ENCODE measurements at places on chromosomes 16 and 17.

DNA sequence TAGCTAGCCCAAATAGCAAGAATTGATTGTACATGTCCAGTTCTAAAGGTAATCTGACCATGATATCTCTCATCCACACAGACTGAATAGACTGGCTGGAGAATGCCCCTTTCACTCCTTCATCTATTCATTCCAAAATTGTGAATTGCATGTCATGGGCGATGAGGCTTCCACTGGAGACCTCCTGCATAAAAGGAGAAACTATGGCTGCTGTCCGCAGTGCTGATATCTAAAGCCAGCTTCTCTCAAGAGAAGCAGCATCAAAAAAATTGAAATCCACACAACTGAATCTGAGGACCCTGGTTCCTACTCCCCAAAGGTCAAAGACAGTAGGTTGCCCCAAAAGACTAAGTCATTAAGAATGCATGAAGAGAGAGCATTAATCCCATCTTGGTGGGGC lies 7.9 kb upstream of the SCNN1G start:
- no peak for DNase-seq

DNA sequence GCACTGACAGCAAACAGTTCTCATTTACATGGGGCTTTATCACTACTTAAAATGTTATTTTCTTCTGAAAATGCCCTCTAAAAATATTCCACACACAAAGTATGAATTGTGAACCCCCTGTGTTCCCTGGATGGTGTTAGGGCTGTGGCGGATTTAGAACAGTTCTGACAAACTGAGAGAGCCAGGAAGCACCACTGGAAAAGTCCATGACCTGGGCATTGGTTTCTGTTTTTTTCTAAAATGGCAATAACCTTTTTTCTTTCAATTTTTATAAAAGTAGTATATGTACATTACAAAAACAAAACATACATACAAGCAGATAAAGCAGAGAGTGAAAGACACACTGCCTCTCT lies 21.0 kb upstream of the ERN1 start:
- no peak for DNase-seq

- no peak for DNase-seq
Observed at GRCh38 chr17:74369665-74370490, 2.6 kb downstream of the GPR142 start.

DNA sequence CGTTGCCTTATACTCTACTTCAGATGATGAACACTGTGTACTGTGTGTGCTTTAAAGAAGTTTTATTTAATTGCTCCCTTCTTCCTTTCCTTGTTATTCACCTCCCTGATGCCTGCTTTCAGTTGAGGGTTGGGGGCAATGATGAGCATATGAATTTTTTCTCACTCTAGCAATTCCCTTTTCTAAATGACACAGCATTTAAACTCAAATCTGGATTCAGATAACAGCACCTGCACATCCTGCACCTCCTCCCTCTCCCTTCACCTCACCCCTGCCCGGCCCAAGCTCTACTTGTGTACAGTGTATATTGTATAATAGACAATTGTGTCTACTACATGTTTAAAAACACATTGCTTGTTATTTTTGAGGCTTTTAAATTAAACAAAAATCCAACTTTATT lies 13.0 kb upstream of the PNPO start:
- DNase-seq = no peak

- no peak for DNase-seq
Observed at GRCh38 chr16:24821129-24821528, 24.6 kb upstream of the SLC5A11 start.

DNA sequence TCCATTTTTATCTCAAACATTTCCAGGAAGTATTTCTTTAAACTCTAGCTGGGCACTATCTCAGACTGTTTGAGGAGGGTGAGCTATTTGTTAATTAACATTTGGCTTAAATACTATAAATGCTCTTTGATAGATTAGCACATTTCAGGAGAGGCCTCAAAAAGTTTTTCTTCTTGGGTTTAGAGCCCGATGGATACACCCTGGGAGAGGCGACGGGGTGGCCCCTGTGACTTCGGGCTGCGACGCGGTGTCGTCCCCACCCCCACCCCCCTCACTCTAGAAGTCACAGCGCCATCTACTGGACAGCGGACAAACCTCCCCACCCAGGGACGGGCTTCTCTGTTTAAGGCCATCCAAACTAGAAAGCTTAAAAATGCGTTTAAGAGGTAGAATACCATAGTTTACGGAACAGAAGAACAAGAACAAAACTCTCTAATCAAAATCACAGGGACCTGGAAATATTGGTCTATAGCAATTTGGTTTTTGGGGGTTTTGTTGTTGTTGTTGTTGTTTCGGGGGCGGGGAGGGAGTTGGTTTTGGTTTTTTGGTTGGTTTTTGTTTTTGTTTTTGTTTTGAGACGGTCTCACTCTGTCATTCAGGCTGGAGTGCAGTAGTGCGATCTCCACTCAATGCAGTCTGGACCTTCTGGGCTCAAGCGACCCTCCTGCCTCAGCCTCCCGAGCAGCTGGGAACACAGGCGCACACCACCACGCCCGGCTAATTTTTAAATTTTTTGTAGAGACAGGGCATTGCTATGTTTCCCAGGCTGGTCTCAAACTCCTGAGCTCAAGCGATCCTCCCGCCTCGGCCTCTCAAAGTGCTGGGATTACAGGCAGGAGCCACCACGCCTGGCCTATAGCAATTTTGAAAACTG lies 254.4 kb downstream of the C16orf95 start:
- DNase-seq = peak; percentile 59

DNA sequence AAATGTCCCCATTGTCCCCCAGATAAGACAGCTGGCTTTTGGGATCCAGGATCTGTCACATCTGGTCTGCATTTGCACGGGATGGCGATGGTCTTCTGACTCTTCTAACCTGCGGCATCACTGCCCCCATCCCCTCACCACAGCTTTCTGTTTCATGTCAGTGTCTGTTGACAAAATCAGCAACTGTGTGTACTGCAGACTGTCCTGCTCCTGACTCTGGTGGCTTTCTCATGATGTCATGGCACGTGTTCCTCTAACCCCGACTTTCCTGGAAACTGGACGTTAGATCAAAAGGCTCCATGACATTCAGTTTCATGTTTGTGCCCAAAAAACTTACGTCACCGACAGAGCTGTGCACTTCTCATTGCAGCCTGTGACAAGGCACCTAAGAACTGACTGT lies 30.1 kb upstream of the CPNE2 start:
- no peak for DNase-seq

GRCh38 chr16:24523569-24523968 lies 15.8 kb upstream of the RBBP6 start:
- DNase-seq = no peak

DNA sequence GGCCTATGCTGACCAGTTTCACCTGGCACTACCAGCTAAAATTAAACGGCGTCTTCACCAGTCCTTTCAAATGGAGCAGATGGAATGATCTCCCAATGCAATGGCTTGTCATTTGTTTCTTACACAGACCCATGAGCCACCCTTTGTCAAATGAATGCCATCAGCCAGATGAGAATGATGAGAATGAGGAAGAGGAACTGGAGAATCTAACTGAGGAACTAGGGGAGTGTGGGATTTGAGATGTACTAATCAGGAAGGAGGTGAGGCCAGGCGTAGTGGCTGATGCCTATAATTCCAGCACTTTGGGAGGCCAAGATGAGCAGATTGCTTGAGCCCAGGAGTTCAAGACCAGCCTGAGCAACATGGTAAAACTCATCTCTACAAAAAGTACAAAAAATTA lies 116.4 kb downstream of the HS3ST3A1 start:
- no peak for DNase-seq

GRCh38 chr17:1627182-1627981 lies 1.3 kb downstream of the SLC43A2 start:
- no peak for DNase-seq

GRCh38 chr17:52149626-52150025 lies 8.9 kb downstream of the CA10 start:
- no peak for DNase-seq

DNA sequence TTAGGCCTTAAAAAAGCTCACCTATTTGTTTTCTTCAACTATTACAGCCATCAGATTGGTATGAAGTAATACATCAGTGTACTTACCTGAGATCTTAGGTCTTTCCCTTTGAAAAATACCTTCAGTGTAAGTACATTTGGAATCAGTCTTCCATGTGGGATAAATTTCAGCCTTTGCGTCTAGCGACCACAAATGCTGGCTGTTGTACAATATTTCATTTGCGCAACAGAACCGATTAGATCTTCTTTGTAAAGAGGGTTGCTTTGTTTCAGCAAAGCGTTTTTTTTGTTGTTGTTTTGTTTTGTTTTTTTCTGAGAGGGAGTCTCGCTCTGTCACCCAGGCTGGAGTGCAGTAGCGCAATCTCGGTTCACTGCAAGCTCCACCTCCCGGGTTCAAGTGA lies 394.0 kb downstream of the CPPED1 start:
- no peak for DNase-seq

DNA sequence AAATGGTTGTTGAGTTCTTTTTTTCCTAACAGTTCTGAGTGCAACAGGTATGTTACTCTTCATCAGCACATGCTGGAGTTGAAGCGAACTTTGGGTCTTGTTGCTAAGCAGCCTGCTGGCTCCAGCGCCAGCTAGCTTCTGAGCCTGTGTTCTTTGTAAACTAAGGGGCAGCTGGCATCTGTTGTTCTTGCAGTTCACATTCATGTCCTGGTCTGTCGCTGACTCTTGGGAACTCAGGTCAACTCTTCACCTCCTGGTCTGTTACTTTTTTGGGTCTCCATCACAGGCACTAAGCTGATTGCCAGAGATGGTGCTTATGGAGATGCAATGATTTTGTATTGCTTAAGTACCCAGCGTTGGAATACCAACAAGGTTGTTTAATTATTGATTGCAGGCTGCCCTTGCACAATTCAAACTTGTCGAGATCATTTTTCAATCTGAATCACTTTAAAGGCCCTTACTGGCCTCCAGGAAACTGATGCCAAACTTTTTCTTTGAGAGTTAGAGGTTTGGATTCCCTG lies 40.9 kb downstream of the USP10 start:
- no peak for DNase-seq

DNA sequence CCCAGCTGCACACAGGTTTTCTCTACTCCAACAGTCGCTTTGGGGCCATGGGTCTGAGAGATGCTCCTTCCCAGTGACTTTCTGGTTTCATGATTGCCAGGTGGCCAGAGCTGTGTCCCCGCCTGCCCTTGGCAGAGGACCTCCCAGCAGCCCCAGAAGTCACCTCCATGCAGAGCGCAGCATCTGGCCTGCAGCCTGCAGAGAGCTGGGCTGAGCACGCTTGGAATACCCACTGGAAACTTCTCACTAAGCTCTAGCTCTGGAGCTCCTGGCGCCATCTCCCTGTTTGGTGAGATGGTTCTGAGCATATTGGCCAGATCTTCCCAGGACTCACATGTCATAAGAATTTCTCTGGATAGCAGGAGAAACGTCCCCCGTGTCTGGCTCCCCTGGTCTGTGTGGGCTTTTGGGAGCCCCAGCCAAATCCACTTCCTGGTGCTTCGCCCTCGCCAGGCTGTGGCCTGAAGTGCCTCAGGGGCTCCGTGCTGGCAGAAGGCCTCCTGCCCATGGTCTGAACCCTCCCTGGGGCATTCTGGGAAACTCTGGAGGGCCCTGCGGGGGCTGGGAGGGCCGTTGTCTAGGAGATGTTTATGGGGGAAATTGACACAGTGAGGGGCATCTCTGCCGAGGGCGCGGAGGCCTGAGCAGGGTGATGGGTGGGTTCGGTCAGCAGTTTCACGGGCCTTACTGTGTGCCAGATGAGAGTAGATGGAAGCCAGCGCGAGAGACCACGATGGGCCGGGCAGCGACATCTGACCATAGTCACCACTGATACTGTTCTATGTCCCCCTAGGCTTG lies 73.2 kb upstream of the CIBAR2 start:
- DNase-seq = no peak

DNA sequence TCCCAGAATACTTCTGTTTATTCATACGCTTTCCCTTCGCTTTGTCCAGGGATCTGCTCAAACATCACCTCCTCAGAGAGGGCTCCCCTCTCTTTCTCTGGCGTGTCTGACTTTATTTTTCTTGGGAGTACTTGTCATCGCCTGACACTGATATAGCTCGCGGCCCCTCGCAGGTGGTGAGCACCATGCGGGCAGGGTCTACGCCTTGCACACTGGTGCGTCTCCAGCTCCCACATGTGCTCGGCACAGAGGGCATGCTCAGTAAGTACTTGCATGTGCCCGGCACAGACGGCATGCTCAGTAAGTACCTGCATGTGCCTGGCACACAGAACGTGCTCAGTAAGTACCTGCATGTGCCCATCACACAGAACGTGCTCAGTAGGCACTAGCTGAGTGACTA lies 57.5 kb downstream of the IRF8 start:
- no peak for DNase-seq

GRCh38 chr16:85690469-85691064 lies 1.8 kb upstream of the GINS2 start:
- DNase-seq = no peak

- DNase-seq = peak; percentile 37
Observed at GRCh38 chr17:78174346-78174869, 6.0 kb downstream of the SYNGR2 start.

GRCh38 chr16:2817340-2818271 lies 569 bp downstream of the PRSS21 start:
- DNase-seq = peak; percentile 51

DNA sequence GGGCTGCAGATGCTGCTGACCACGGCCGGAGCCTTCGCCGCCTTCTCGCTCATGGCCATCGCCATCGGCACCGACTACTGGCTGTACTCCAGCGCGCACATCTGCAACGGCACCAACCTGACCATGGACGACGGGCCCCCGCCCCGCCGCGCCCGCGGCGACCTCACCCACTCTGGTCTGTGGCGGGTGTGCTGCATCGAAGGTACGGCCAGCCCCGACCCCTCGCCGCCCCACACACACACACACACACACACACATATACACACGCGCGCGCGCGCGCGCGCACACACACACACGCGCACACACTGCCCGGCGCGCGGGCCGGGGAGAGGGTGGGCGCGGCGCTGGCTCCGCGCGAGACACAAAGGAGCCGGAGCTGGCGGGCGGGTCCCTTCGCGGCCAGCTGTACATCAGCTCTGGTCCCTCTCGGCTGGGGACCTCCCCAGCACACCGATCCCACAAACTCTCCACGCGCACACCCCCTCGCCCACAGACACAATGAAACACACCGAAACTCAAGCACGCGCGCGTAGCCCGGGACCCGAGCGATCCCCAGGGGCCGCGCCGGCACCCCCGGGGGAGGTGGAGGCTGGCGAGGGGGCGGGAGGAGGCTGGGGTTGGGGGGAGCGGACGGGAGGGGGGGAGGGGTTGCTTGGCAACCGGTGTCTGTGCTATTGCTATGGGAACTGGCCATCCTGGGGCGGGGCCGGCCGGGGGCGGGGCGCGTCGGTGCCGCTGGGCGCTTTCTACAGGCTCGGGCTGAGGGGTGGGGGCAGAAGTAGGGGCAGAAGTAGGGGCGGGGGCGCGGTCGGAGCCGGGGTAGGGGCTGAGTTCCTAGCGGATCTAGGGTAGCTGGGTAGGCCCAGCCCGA lies 658 bp downstream of the CACNG4 start:
- peak; percentile 40 for DNase-seq

- no peak for DNase-seq
Observed at GRCh38 chr17:33079201-33079600, 87.6 kb downstream of the SPACA3 start.

GRCh38 chr17:32689348-32689747 lies 187.6 kb downstream of the MYO1D start:
- no peak for DNase-seq

Measured in activated T-cell treated with anti-CD3 and anti-CD28 coated beads, Interleukin-2, amount 50 U/mL, for 24 hours (primary cell).